ENCODE measurements at places on chromosomes 3 and 15. TPM values are rescaled to one million over a fixed set of nuclear protein-coding genes. Genes with fewer than 3 reads are reported as not detected.

Gene PLA1A
- not detected for total RNA-seq

Gene ERICH6
- 0.26 TPM for total RNA-seq

GRCh38 chr15:49148727-49149126, 6.7 kb downstream of the COPS2 start:
- no peak for DNase-seq

GRCh38 chr15:39976291-39977274, 42.7 kb downstream of the EIF2AK4 start:
- no peak for DNase-seq

- DNase-seq, result no peak
These were observed 28.2 kb downstream of the FAH start for GRCh38 chr15:80180986-80181385.

Gene CFAP20DC
- not detected for total RNA-seq

- no peak for DNase-seq
These were observed 110.3 kb downstream of the CYP19A1 start for GRCh38 chr15:51227940-51228732.

Gene FBXL22
- total RNA-seq, result 2.0 TPM

Gene CCDC39
- total RNA-seq, result not detected

Gene DLL4
- 0.25 TPM for total RNA-seq

Gene C3orf22
- not detected for total RNA-seq

GRCh38 chr15:85749261-85750151, 45.2 kb downstream of the KLHL25 start:
- no peak for DNase-seq

Gene IL12A
- 0.64 TPM for total RNA-seq

GRCh38 chr15:79595995-79596622, 164.0 kb downstream of the MINAR1 start:
- no peak for DNase-seq

- DNase-seq, result no peak
These were observed 370.2 kb upstream of the ZNF385D start for GRCh38 chr3:22121068-22121701.
